ENCODE measurements at places on chromosomes 7 and 10.

- DNase-seq, result peak; percentile 14
Measured at GRCh38 chr7:129315960-129316359, 91.1 kb downstream of the AHCYL2 start.

- no peak for DNase-seq
Measured at GRCh38 chr10:131512852-131513251, 201.3 kb upstream of the TCERG1L start.

DNA sequence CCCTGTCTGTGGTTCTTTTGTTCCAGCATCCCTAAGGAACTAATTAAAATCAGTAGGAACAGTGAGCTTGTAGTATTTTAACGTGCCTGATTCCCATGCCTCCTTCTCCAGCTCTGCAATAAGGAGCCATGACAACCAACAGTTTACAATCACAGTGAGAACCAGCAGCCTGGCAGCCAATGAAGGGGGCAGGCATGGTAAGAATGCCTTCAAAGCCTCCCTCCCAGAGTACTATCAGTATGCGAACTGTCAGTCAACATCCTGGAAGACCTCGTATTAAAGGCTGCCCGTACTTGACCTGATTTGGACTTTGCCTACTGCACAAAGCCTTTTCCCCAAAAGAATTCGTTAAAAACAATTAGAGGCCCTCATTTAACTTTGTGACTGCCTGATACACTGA, 7.7 kb downstream of the ZPBP start:
- no peak for DNase-seq

- peak; percentile 60 for DNase-seq
Measured at GRCh38 chr7:63899691-63900393, 98.8 kb upstream of the ZNF722 start.

DNA sequence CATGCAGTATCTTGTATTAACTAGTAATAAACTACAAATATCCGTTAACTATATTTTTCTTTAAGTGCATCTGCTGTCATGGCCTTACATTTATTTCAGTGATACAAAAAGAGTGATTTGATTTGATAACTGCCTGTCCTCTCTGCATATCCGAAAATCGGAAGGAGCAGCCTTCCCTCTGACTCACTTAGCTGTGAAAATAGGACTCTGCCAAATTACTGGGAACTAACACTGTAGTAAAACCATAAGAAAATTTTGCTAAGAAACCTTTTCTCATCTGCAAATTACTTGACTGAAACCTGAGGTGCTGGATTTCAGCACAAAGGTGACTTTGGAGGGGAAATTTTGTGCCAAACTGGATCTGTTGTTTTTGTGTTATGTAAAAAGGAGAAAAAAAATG, 176.6 kb upstream of the MKLN1 start:
- no peak for DNase-seq

DNA sequence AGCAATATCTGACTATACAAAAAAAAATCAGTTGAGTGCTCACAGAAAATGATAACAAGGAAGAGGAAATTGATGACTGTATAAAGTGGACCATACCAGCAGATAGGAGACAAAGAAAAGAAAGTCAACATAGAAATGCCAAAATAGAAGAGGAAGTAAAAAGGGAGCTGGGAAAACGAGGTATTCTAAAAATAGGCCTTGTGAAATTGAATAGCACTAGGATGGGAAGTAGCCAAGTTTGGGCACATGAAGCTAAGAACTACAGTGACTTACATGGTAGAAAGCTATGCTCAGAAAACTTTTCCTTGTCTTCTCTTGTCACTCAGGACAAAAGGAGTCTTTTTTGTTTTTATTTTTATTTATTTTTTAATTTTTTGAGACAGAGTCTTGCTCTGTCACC, 76.2 kb upstream of the APBB1IP start:
- no peak for DNase-seq

DNA sequence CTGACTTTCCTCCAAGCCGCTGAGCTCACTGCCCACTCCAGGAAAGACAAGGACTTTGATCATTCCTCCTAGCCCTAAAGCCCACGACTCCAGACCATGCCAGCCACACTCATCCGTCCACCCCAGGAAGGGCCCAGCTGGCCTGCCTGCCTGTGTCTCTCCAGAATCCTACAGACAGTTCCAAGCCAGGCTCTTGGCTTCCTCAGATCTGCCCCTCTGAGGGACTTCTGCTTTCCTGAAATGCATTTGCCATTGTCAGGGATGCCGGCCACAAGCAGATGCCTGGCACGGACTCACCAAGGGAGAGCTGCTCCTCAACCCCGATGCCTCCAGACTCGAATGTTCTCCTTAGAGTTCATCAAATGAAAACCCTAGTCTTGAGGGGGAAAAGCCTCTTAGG, 155.8 kb downstream of the OAT start:
- no peak for DNase-seq

- no peak for DNase-seq
Measured at GRCh38 chr7:157498657-157499056, 161.9 kb downstream of the DNAJB6 start.

DNA sequence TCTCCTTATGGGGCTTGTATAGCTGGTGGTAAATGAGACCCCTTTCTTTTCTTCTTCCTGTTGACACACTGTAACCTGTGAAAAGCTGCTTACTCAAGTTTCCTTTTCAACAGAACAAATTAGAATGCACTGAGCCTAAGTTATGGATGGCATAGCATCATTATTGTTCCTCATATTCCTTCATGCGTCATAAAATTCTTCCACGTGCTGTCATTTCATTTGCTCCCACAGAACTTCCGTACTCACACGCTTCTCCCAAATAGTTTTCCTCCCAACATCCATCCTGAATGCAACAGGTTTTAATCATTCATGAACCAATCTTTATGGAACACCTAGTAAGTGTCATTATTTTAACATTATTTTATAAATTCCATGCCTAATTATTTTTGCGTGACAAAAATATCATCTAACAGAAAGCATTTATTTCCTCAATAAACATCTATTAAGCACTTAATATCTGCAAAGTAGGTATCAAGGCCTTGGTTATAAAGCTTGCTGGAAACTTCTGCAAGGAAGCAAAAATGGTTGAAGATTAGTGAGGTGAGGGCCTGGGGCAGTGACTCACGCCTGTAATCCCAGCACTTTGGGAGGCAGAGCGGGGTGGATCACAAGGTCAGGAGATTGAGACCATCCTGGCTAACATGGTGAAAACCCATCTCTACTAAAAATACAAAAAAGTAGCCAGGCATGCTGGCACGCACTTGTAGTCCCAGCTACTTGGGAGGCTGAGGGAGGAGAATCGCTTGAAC, 18.9 kb upstream of the SEPTIN7 start:
- no peak for DNase-seq

DNA sequence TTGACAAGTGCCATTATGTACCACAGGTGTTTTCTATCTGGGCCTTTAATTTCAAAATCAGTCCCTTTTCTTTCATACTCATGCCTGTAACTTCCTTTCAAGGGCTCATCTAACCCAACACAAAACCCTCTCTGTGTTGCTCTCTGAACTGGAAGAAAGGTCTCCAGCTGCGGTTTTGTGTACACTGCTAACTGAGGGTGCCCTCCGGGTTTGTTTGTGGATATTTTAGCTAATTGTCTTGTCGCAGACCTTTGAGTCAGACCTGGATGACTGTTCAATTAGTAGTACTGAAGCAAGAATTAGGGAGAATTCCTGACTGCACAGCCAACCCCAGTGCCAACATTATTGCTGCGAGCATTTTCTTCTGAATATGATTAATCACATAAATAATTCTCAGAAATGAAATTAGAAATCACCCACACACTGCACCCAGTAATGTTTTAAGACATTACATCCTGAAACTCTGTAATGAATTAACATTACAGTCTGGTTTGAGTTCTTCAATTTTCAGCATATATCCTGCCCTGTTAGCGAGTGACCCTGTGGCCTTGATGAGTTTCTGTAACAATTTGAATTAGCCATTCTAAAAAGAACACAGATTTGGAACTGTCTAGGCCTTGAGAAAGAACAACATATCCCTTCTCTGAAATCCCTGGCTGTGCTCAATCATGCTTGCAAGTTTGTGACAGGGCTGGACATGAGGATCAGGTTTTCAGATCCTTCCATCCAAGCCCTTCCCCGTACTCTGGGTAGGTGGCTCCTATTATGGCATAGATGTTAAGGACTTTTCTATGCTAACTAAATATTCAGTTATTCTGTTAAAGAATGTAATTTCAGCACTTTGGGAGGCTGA, 460.1 kb downstream of the PLXDC2 start:
- no peak for DNase-seq

- no peak for DNase-seq
Measured at GRCh38 chr7:70727861-70728260, 404.1 kb upstream of the GALNT17 start.

DNA sequence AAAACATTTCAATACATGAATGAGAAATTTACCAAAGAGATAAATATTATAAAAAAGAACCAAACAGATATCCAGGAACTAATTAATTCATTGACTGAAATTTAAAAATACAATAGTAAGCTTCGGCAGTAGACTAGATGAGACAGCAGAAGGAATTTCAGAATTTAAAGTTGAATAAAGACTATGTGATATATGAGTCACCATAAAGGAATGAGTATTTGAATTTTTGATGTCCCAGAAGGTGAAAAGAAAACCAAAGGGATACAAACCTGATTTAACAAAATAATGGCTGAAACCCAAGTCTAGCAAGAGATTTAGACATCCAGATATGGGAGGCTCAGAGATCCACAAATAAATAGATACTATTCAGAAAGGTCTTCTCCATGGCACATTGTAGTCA, 623.9 kb upstream of the FOXK1 start:
- DNase-seq, result no peak

DNA sequence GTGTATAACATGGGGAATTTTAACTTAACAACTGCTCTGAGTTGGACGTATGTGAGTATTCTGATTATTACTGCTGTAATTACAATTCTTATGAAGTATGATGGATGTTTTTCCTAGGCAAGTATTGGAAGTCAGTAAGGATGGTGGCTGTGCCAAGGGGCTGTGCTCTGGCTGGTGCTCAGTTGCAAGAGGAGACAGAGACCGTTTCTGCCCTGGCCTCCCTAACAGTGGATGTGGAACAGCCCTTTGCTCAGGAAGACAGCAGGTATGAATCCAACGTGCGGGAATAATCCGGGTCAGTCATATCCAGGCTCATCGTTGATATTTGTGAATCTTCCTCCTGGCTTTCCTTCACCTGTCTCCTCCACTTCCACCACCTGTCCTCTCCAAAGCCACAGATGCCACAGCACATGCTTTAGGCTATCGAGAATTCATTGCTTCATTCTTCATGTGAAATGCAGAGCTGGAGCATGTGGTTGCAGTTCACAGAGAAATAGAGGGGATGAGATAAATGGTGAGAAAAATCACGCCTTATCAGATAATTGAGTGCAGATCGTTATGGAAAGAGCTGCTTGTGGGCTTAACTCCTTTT, 141.7 kb downstream of the TWIST1 start:
- DNase-seq, result no peak

- DNase-seq, result no peak
Measured at GRCh38 chr10:124129471-124129870, 36.1 kb upstream of the CHST15 start.

GRCh38 chr7:140230516-140230860, 53.7 kb upstream of the KDM7A start:
- no peak for DNase-seq

GRCh38 chr7:77288676-77289320, 89.2 kb upstream of the FGL2 start:
- no peak for DNase-seq

DNA sequence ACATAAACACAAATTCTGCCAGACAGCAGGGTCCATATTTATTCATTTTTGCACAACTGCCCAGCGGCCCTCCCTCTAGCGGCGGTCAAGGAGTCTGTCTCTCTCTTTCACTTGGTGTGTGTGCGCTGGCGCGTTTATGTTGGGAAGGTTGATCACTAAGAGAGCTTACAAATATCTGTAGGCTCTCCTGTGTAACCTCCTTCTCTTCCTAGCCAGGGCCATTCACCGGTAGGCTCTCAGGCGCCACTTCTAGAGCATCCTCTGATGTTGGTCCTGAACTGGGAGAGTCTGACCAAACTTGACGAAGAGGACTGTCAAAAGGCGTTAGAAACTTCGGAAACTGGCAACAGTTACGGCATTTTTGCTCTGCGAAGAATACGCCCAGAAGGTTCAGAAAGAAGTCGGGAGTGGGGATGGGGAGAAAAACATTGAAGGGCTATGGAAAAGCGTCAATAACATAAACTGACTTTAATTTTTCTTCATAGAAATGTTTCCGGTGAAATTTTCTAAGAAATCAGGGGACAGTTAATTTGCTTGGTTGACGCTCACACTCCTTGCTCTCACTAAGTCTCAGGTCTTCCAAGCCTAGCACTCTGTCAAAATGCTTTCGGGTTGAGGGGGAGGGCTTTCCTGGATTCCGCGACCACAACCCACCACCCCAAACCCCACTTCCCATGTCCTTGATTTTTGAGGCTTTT, 731.1 kb downstream of the ZWINT start:
- no peak for DNase-seq
